Aortic smooth muscle cell (primary cell): ENCODE measurements at places on chromosomes 5 and 9. TPM values are rescaled to one million over a fixed set of nuclear protein-coding genes. Genes with fewer than 3 reads are reported as not detected.

The NEUROG1 gene
- not detected in 2 replicates for total RNA-seq

The CDH9 gene
- total RNA-seq, result not detected in 2 replicates

The SLC22A4 gene
- 1.1 and 1.7 TPM in 2 replicates for total RNA-seq

The DMRTA1 gene
- total RNA-seq, result under 0.01 and 0.06 TPM in 2 replicates

The TMEM252 gene
- total RNA-seq, result not detected in 2 replicates

The DROSHA gene
- total RNA-seq, result 44.0 and 51.2 TPM in 2 replicates

The TMC1 gene
- 0.53 and 0.93 TPM in 2 replicates for total RNA-seq

The SPINK13 gene
- not detected in 2 replicates for total RNA-seq

The LCN15 gene
- total RNA-seq, result not detected in 2 replicates

The JAKMIP2 gene
- total RNA-seq, result 0.06 and 0.92 TPM in 2 replicates
